ENCODE measurements at places on chromosomes 4 and X.

- DNase-seq: no peak
Measured at GRCh38 chr4:58564695-58565475, 1454.7 kb upstream of the IGFBP7 start.

DNA sequence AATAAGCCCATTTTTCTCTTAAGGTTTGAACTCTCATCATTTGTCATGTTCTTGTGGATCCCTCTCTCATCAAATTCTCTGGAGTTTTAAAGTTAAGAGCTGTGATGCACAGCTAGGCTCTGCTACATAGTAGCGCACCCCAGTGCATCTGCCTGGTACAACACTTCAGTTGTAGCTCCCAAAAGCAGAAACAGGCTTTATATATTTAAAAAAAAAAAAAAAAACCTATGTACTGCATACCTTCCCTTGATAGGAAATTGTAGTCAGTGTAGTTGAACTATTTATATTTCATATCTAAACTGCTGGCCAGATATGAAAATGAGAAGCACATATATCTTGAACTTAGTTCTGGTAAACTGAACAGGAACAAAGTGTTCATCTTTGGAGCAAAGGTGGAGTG lies 131.4 kb downstream of the KLHL13 start:
- DNase-seq: no peak

GRCh38 chr4:38138363-38138762 lies 178.2 kb downstream of the PTTG2 start:
- DNase-seq: no peak

GRCh38 chr4:53075162-53075785 lies 213.2 kb downstream of the RASL11B start:
- no peak for DNase-seq
